Activated T-cell treated with anti-CD3 and anti-CD28 coated beads for 48 hours (primary cell): ENCODE measurements at places on chromosomes 12 and 14.

DNA sequence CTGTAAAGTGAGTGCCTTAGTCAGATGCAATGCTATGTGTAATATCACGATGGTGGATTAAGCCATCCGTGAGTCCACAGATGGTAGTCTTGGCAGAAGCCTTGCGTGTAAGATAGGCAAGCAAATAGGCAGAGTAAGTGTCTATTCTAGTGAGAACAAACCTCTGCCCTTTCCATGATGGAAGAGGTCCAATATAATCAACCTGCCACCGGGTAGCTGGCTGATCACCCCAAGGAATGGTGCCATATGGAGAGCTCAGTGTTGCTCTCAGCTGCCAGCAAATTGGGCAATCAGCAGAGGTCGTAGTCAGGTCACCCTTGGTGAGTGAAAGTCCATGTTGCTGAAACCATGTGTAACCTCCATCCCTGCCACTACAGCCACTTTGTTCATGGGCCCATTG lies 371.2 kb upstream of the LRFN5 start:
- DNase-seq: no peak

- DNase-seq: no peak
Measured at GRCh38 chr12:24599736-24600135, 349.2 kb downstream of the BCAT1 start.

GRCh38 chr12:25818596-25819390 lies 139.7 kb upstream of the RASSF8 start:
- no peak for DNase-seq

DNA sequence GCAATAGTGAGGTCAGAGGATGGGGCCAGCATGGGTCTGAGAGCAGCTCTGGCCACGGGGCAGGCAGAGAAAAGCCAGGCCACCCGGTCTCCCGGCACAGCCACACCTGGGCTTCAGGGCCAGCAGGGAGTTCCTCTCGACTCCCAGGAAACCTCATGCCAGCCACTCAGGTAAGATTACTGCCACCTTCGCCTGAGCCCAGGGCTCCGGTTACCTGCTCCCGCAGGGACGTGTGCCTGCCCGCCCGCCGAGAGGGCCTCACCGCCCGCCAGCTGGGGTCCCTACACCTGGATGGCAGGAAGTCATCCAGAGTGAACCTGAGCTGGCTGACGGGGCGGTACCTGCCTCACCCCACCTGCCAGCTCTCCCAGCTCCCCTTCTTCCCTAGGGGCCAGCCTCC lies 7.3 kb downstream of the JAG2 start:
- no peak for DNase-seq

DNA sequence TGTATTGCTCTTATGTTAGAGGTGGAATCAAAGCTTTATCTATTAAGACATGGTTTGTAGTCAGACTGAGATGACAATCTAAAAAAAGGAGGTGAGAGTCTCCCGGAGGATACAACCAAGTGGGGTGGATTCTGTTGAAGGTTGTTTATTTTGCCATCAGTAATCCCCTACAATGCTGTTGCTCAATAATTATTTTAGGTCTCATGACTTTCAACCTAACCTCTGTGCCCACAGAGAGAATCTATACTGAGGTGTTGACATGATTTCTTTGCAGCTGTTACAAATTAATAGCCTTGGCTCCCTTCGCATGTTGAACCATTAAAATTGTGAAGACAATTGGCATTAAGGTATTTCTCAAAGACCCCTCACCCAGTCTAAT lies 28.7 kb upstream of the FOS start:
- no peak for DNase-seq

DNA sequence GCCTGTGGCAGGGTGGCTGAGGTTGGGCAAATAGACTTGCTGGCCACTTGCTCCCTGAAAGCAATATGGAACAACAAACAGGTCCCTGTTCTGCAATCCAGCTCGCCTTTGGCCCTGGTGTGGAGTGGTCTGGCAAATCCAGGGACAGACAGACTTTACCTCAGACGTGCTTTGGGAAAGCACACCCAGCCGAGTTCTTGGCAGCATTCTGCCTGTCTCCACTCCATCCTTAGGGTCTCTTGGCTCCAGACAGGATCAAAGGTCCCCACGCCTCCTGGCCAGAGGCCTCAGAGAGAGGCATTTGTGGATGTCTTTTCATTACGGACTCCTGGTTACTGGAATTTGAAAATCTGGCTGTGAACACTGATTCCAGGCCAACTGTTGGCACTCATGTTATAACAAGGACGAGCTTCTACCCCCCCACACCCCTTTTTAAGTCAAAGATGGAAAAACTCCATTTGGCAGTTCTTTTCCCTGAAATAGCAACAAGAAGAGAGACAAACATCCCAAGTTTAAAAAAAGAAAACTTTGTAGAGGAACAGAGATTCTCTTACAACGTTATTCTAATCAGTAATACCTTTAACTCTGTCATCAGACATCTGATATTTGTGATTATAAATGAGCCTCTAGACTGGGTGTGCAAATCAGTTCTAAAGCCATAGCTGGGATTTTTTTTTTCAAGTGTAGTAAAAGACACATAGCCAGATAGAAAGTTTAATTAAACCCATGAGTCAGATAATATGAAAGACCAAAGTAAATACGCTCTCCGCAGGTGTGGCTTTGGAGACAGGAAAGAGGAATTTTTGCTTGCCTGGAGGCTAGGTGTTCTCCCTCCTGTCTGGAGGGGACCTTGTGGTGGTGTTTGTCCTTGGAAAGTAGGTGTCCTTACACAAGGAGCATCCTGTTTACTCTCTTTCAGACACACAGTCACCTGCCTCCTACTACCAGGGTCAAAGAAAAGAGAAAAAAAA lies 60.7 kb downstream of the GALNT8 start:
- DNase-seq: no peak

DNA sequence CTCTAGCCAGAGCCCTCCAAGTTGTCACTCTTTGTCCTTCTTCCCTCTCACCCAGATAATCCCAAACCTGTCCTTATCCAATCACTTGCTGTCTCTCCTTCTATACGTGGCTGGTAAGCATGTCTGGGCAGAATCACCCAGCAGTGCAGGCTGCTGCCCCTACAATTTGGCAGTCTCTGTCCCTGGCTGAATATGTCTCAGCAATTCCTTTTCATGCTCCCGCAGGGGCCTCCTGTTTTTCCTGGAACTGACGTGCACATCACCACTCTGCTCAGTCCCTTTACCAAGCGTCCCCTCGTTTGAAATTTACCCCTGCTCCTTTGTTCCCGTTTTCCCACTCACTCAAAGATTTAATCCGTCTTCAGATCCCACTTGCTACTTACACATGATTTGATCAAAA lies 80.0 kb downstream of the ST8SIA1 start:
- no peak for DNase-seq

GRCh38 chr12:57161491-57161890 lies 14.1 kb upstream of the LRP1-AS start:
- DNase-seq: no peak

- DNase-seq: no peak
Measured at GRCh38 chr12:2043054-2043453, 9.7 kb upstream of the CACNA1C start.

DNA sequence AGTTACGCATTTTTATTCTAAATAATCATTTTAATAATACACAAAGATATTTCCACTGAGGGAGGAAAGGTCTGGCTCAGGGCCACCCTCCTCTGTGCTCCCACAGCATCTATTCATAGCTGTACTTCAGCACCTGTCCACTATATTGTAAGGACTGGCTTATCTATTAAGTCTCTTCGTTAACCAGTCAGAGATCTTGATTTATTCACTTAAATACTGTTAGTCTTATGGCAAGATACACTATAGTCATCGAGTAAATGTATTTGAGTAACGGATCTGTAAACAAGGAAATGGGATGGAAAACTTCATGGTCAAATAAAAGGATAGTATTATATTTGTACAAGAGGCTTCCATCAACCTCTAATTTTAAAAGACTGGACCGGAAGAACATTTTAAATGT lies 54.6 kb downstream of the SPTLC2 start:
- no peak for DNase-seq

DNA sequence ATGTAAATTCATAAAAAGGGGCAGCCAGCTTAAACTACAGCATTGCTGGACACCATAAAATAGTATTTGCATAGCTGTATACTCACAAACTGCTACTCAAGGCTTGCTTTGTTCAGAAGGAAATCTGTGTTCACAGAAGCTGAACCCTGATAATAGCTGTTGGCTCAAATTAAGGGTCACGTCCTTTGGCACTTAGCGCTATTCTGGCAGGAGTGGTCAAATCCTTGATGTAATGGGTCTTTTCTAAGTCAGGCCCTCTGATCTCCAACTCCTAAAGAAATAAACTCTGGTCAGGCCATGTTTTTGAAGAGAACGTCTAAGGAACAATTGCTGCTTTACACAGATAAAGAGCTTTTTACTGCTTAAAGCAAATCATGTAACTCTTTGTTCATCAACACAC lies 12.8 kb upstream of the PSMA6 start:
- no peak for DNase-seq

DNA sequence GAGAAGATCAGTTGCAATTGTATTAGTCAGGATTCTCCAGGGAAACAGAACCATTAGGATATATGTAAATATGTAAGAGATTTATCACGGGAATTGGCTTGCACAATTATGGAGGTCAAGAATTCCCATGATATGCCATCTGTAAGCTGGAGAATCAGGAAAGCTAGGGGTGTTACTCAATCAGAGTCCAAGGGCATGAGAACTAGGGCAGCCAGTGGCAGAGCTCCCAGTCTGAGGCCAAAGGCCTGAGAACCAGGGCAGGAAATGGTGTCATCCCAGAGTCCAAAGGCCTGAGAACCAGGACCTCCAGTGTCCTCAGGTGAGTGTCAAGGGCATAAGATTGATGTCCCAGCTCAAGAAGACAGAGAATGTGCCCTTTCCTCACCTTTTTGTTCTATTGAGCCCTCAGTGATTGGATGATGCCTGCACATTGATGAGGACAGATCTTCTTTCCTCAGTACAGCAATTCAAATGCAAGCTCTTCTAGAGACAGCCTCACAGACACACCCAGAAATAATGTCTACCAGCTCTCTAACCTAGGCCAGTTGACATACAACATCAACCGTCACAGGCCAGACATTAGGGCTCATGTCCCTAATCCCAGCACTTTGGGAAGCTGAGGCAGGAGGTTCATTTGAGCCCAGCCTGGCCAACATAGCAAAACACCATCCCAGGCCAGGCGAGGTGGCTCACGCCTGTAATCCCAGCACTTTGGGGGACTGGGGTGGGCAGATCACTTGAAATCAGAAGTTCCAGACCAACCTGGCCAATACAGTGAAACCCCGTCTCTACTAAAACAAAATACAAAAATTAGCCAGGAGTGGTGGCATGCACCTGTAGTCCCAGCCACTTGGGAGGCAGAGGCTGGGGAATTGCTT lies 34.9 kb upstream of the ZNF740 start:
- no peak for DNase-seq

DNA sequence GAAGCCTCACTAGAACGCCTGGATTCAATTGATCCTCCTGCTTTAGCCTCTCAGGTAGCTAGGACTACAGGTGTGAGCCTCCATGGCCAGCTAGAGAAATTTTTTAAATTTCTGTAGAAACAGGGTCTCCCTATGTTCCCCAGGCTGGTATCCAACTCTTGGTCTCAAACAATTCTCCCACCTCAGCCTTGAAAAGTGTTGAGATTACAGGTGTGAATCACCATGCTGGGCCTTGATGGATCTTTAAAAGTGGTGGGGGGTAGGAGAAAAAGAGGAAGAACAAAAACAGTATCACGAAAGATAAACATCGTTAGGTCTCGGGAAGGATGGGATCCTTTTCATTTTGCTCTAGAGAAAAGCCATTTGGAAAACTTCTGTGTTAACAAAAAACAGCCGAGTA lies 4.5 kb downstream of the GYS2 start:
- no peak for DNase-seq

DNA sequence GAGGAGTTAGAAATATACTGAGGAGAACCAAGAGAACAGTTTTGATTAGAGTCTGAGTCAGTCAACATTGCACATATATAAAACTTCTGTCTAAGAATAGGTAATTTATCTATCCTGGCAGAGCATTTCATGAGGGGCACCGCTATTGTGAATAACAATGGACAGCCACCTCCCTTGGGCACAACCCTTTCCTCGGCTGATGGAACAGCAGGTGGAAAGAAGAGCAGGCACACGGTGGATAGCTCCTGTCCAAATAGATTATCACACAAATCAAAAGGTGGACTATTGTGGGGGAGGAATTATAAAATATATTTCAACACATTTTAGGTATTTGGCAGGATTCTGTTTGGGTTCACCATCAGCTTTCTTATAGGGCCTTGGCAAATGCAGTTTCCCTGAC lies 84.0 kb upstream of the PTPRB start:
- DNase-seq: no peak

- peak; percentile 61 for DNase-seq
Measured at GRCh38 chr12:125330645-125331341, 265.6 kb downstream of the AACS start.

DNA sequence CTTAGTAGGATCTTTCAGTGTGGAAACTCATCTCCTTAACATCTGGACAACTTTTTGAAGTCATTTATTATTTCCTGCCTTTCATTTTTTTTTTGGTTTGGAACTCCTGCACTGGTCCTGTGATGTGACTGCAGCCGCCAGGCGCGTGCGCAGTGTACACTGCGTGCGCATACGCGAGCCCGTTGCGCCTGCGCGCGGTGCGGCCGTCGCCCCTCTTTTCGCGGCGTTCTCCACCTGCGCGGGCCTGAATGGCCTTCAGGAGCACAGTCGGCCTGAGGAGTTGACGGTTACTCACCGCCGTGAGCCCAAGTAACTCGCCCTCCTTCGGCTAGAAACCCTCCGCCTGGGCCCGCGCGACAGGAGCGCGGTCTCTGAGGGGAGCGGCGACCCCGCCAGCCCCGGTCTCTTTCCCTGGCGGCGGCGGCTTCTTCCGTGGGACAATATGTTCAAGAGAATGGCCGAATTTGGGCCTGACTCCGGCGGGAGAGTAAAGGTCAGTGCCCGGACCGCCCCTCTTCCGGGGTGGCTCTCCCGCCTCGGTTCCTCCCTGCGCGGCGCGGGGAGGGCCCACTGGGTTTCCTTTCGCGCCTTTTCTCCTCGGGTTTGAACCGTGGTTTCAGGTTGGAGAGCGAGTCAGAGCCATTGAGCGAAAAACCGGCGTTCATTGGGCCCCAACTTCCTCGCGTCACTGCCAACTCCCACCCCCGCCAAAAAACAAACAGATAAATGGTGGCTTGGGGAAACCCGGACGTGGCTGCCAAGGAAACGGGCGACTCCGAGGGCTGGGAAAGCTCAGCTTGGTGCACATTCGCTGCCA lies at the start of gene YEATS4:
Gene YEATS4 (plus strand): TSS at position 213 of the 817 bp plus-strand sequence. CDS start 230 bp downstream, at position 443.
- DNase-seq: peak; percentile 85

GRCh38 chr14:100914597-100915021 lies 11.1 kb upstream of the RTL1 start:
- no peak for DNase-seq

- DNase-seq: no peak
Measured at GRCh38 chr12:15597125-15597830, 191.9 kb downstream of the EPS8 start.
